ENCODE measurements at places on chromosomes 7 and 10. TPM values are rescaled to one million over a fixed set of nuclear protein-coding genes. Genes with fewer than 3 reads are reported as not detected.

Gene CC2D2B
- 0.99 TPM for total RNA-seq

Gene RGR
- not detected for total RNA-seq

Gene DNAJC12
- 26.2 TPM for total RNA-seq

Gene OLAH
- not detected for total RNA-seq

Gene INA
- total RNA-seq, result 2.3 TPM

Gene FIS1
- 88.2 TPM for total RNA-seq

Gene SPAM1
- not detected for total RNA-seq

Gene VAX1
- not detected for total RNA-seq

Gene HABP2
- 10.6 TPM for total RNA-seq

Gene CALHM1
- not detected for total RNA-seq

Gene SUN3
- not detected for total RNA-seq

Gene COBL
- 25.4 TPM for total RNA-seq

Gene ENTPD1
- 3.0 TPM for total RNA-seq

Gene TRIM73
- total RNA-seq, result 13.2 TPM

Gene CALML5
- not detected for total RNA-seq

Gene SLC18A2
- total RNA-seq, result 2.3 TPM

Gene FAM241B
- 1.8 TPM for total RNA-seq

Gene FHIP2A
- 14.8 TPM for total RNA-seq

Gene INMT
- total RNA-seq, result 48.1 TPM

Gene BAIAP2L1
- total RNA-seq, result 15.8 TPM

Gene ZNF722
- not detected for total RNA-seq

Gene TAS2R41
- not detected for total RNA-seq

Gene VIPR2
- 10.9 TPM for total RNA-seq

Gene MRC1
- 19.5 TPM for total RNA-seq

Gene RRP12
- 22.1 TPM for total RNA-seq

Gene DCLRE1A
- 5.2 TPM for total RNA-seq

Gene SLF2
- 26.7 TPM for total RNA-seq

Gene MARVELD1
- total RNA-seq, result 6.5 TPM

Gene CACNB2
- 12.5 TPM for total RNA-seq

Gene RBP4
- total RNA-seq, result 22.1 TPM

Gene ADAP1
- 19.8 TPM for total RNA-seq

Gene CELF2
- total RNA-seq, result 10.4 TPM

Gene MKRN1
- total RNA-seq, result 29.7 TPM

Gene VWDE
- total RNA-seq, result 1.6 TPM

Gene PIK3CG
- 0.66 TPM for total RNA-seq

Gene GIMAP8
- total RNA-seq, result 0.99 TPM

Gene CRYGN
- not detected for total RNA-seq

Gene CPA2
- total RNA-seq, result 4,161 TPM

Gene FANK1
- 7.3 TPM for total RNA-seq

Gene NXPH1
- total RNA-seq, result not detected

Gene MOGAT3
- total RNA-seq, result not detected

Gene CYP2C19
- total RNA-seq, result not detected

Gene SPDYE5
- not detected for total RNA-seq

Gene SLC39A12
- total RNA-seq, result not detected

Gene UPF2
- total RNA-seq, result 16.9 TPM

Gene IL2RA
- 0.99 TPM for total RNA-seq

Gene C7orf57
- 0.26 TPM for total RNA-seq

Gene H2BK1
- not detected for total RNA-seq

Gene GNGT1
- not detected for total RNA-seq

Gene FAM24B
- 7.0 TPM for total RNA-seq

Gene ST8SIA6
- total RNA-seq, result not detected

Gene DPP6
- 1.8 TPM for total RNA-seq

Gene BRAF
- total RNA-seq, result 51.1 TPM

Gene ATXN7L1
- 6.6 TPM for total RNA-seq

Gene MCM10
- not detected for total RNA-seq

Gene AKR1B15
- not detected for total RNA-seq

Gene ARHGAP22
- total RNA-seq, result 1.6 TPM

Measured in body of pancreas (tissue), 4 donors.